8988T (cell line): ENCODE measurements at places on chromosomes 3 and 15.

- DNase-seq, result no peak
Observed at GRCh38 chr3:163863146-163863545, 1215.2 kb downstream of the SI start.

DNA sequence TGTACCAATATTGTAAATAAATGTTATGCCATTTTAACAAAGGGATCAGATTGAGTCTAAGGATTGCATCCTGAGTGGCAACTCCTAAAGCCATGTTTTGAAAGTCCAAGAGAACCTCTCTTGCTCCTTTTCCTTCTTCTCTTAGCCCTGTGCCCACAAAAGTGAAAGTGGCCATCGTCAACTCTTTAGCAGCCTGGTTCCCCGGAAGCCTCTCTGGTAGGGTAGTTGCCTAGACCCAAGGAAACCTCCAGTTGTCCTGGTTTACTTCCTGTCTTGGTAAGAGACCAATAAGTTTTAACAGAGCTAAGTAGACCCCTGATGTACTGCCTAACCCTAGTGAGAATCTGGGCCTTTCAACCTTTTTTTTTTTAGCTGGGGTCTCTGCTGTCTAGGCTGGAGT is 10.2 kb upstream of the ITPKA start:
- DNase-seq, result no peak

DNA sequence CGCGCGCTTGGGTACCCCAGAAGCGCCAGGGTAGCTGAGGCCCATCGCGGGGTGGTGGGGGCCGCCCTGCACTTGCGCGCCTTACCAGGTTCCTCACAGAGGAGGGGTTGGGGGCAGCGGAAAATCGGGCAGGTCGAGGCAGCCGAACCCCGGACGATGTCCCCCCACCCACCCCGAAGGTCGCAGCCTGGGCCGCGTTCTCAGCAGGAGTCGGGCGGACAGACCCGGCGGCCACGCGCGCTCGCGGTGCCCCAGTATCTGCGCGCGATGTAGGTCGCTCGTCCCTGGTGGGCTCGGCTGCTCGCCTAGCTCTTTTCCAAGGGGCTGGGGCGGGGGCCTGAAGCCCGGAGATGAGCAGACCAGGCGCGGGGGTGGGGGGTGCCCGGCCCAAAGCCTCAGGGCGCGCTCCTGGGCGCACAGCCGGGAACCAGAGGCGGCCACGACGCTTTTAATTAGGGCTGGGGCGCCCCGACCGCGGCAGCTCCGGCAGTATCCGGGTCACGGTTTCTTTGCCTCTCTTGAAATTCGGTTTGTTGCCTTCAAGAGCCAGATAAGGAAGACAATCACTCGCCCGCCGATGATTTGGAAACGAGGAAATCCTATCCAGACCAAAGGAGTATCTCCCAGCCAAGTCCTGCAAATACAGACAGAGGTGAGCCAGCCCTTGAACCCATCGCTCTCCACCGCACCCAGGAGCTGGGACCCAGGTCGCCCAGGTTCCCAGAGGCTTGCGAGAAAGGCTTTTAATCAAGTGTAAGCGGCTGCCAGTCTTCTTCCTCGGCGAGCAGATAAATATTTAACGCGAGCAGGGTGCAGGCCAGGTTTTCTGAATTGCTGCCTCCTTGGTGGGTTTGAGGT is 4.6 kb downstream of the SKOR1 start:
- DNase-seq, result no peak

- no peak for DNase-seq
Observed at GRCh38 chr3:142844339-142844977, 44.4 kb downstream of the PCOLCE2 start.

- no peak for DNase-seq
Observed at GRCh38 chr15:28955160-28955992, 69.6 kb downstream of the APBA2 start.

GRCh38 chr3:171346582-171347300 is 113.5 kb downstream of the TNIK start:
- DNase-seq, result no peak

- DNase-seq, result peak; percentile 10
Observed at GRCh38 chr3:126550488-126551051, 8.2 kb downstream of the C3orf22 start.

DNA sequence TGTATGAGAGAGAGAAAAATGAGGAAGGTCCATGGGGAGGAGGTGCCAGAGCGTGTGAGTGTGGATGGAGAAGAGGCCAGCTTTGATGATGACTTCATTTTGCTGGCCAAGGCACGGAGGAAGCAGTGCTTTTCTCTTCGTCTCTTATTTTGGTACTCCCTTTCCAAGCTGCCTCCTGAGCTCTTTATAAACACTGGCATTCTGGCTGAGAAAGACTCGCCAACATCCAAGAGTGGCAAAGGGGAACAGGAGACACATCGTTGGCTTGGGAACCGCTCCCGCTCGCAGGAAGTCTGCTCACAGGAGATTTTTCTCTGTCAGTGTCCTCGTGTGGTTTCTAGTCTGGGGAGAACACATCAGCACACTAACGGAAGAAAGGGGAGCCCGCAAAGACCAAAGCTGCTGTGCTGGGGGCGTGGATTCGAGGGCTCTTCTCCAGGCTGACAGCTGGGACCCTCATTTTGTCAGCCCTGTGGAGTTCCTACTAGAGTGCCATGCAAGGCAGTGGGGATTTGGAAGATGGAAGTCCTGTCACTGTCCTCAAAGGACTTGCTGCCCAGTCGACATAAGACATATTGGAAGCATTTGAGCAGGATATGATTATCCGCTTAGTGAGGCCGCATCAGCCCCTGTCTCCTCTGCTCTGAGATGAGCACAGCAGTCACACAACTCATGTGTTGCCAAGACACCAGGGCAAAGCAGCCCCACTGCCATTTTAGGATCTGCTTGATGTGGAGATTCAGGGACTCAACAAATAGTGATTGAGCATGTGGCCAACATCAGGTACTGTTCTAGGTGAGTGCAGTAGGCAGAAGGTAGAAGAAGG is 8.0 kb upstream of the SEMA4B start:
- no peak for DNase-seq

- DNase-seq, result no peak
Observed at GRCh38 chr3:112974178-112974517, 755 bp downstream of the CD200R1 start.

DNA sequence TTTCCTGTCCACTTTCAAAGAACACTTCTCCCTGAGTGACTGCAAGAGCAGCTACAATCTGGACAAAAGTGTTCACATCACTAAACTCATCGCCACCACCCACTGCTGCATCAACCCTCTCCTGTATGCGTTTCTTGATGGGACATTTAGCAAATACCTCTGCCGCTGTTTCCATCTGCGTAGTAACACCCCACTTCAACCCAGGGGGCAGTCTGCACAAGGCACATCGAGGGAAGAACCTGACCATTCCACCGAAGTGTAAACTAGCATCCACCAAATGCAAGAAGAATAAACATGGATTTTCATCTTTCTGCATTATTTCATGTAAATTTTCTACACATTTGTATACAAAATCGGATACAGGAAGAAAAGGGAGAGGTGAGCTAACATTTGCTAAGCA is 1.8 kb downstream of the CCRL2 start:
- no peak for DNase-seq

DNA sequence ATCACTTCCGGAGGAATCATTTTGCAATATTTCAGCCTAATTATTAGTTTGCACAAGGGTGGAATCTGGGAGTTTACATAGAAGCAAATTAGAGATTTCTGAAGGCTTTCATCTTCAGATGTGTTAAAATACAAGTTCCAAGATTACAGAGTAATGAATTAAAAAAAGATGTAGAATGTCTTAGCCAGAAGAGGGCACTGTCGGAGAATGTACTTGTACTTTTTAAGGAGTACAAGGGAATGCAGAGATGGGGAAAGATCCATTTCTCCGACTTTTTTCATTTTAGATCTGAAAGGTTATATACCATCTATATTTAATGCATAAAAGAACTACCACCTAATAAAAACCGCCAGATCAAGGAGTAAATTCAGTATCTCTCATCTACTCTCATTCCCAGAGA is 43.1 kb upstream of the WDR5B start:
- DNase-seq, result no peak

- DNase-seq, result no peak
Observed at GRCh38 chr3:23607184-23607847, 198.4 kb upstream of the UBE2E1 start.

DNA sequence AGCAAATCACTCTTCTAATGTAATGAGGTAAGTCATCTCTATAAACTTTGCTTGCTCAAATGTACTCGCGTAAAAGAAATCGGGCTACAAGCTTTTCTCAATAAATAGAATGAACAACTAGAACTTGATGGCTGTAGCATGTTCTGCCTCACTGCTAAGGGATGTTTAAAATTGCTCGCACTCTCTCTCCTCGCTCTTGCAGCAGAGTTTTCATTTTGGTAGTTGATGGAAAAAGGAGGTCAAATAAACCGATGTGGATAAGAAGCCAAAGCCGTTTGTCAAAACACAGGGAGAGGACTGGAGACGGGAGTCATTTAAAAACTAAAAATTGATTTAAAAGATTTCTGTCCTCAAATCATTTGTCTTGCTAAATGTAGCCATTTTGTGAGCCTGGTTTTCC is 53.3 kb downstream of the ANXA2 start:
- no peak for DNase-seq

DNA sequence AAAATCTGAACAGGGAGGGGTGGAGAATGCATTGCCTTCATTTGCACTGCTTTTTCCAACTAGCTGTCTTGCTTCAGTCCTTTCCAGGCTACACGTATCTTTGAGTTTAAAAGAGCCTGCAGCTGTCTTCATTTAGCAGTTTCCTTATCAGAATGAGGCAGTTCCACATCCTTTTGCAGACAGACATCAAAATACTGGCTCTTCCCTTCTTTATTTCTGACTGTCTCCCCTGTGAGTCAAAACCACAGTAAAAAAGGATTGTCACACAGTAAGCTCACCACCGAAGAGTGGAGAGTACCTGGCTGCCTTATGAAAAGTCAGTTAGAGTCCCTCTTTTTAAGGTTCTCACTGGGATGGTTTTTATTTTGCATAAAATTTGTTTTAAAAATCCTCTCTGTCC is 205.5 kb upstream of the CD96 start:
- no peak for DNase-seq

GRCh38 chr3:45967724-45968123 is 24.5 kb downstream of the CXCR6 start:
- no peak for DNase-seq

DNA sequence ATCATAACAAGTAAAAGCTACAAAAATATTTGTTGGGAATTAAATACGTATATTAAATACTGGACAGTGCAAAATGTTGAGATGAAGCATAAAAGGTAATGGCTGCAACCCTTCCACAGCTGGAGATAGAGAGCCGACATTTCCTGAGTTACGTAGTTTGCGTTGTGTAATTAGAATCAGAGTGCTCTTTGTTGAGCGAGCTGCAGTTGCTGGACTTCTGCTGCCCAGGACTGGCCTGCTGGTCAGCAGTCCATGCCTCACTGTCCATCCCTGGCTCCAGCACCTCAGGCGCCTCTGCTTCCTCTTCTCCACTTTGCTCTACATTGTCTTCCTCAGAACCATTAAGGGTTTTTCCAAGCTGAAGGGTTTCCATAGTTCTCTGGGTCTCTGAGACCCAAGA is 28.4 kb upstream of the SHC4 start:
- no peak for DNase-seq

DNA sequence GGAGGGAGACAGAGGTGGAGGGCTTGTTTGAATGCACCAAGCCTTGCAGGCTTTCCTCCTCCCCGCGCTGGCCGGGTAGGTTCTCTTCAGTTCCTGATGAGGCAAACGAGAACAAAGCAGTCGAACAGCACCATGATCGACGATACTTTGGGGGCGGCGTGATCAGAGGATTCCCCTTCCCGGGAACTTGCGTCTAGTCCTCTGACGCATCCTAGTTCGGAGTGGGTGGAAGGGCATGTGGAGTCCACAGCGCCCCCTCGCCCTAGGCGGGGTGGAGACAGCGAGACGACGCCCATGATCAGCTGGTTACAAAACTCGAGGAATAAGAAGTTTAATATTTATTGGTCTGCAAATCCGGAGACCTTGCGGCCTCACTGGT is 452 bp upstream of the SV2B start:
- peak; percentile 32 for DNase-seq
